Germinal center (tissue), 1 donor: ENCODE measurements at places on chromosomes 12 and 14.

GRCh38 chr12:76003355-76003638 is 28.3 kb downstream of the PHLDA1 start:
- no peak for DNase-seq

DNA sequence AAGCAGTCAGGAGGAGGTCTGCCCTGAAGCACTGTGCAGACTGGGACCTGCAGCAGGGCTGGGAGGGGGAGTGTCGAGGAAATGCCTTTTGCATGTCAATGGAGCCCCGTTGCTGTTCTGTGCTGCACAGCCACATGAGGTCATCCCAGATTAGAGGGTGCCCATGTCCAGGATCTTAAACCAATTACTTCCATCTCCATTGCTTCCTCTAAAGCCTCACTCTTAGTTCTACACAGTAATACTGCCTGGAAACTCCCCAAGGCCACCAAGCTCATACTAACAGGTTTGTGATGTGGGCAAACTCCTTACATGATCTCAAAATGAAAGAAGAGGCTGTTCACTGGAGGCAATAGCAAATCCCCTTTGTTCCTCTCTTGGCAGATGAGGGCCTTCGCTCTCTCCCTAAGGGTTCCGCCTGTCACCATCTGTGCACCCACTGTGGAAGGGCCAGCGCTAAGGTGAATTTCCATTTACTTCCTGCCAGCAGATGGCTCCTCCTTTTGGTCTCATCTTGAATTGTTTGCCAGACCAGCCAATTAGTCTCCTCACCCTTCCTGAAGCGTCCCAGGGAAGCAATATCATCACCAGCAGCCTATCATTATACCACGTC is 35.4 kb upstream of the LTA4H start:
- peak; percentile 60 for DNase-seq

- no peak for DNase-seq
Observed at GRCh38 chr12:109591041-109591440, 17.4 kb downstream of the MVK start.

DNA sequence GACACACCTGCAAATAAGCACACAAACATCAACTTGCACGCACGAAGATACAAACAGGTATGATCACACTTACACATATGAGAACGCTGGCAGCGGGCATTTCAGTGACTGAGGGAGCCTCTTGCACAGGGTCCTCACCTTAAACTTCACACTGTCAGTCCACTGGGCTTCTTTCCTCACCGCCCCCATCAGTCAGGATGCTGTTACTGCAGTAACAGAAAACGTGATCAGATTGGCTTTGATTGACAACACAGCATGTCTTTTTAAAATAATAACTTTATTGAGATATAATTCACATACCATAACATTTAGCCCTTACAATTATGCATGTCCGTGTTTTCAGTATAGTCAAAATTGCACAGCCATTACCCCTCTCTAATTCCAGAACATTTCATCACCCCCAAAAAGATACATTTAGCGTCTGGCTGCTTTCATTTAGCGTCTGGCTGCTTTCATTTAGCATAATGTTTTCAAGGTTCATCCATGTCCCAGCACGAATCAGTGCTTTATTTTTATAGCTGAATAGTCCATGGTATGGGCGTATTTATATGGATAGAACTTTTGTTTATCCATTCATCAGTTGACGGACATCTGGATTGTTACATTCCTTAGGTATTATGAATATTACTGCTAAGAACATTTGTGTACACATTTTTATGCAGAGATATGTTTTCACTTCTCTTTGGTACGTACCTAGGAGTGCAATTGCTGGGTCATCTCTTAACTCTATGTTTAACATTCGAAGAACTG is 8.4 kb downstream of the CCDC197 start:
- DNase-seq = peak; percentile 61

DNA sequence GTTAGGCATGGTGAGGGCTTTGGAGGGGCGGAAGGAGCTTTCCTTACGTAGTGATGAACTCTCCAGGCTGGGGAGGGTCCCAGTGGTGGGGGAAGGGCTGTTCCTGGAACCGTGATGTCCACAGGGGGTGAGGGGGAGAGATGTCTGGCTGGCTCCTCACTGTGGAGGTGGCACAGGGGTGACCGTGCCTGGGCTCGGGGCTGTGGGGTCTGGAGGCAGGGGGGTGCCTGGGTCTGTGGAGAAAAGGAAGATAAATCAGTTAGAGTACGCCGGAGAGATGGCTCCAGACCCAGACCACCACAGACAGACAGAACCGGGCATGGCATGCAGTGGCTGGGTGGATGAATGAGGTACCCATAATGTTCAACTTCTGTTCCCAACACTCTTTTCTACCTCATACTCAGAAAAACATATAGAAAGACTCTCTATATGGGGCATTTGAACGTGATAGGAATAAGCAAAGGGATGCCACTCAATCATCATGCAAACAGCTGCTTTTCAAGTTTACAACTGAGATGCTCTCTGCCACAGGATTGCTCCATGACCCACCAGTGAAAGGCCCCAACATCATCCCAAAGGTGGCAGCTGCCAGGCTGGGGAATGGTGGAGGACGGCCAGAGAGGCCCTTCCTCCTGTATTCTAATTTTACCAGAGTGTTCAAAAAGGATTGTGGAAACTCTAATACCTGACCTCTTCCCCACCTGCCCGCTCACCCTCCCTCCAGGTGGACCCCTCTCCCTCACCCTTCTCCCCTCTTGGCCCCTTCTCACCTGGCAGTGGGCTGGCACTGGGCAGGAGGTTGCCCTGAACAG is 5.6 kb downstream of the MYL6 start:
- DNase-seq = no peak

DNA sequence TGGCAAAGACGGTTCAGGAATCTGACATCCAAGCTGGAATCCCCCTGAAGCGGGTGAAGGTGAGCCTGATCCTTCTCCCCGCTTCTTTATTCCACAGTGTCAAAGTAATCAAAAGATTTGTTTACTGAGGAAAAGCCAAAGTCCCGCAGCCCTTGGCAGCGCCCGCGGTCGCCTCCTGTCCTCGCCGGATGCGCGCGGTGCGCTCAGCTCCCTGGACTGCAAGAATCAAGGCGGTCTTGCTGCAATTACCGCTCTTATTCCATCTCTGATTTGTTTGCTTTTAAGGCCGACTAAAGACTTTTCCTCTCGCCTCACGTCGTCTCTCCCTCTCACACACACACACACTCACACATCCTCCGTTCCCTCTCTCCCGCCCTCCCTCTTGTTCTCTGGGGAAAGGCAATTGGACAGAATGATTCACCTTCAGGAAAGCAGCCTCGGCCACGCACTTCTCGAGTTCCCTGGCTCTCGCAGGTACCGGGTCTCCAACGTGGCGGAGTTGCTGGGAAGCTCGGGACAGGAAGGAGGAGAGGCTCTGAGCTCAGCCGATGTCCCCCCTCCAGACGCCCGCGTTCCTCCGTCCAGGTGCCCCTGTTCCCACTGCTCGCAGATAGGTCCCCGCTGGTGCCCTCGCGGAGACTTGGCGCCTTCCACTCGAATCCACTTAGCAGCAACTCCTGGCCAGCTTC is 68.6 kb upstream of the USP15 start:
- no peak for DNase-seq

- no peak for DNase-seq
Observed at GRCh38 chr14:79693935-79694334, 517.4 kb downstream of the DIO2 start.

GRCh38 chr12:5996459-5996858 is 51.4 kb upstream of the ANO2 start:
- DNase-seq = no peak

- DNase-seq = no peak
Observed at GRCh38 chr12:28980436-28980835, 168.6 kb upstream of the FAR2 start.

- no peak for DNase-seq
Observed at GRCh38 chr14:61704554-61704953, 9.2 kb downstream of the HIF1A start.

- no peak for DNase-seq
Observed at GRCh38 chr12:91663744-91664143, 481.1 kb upstream of the DCN start.

DNA sequence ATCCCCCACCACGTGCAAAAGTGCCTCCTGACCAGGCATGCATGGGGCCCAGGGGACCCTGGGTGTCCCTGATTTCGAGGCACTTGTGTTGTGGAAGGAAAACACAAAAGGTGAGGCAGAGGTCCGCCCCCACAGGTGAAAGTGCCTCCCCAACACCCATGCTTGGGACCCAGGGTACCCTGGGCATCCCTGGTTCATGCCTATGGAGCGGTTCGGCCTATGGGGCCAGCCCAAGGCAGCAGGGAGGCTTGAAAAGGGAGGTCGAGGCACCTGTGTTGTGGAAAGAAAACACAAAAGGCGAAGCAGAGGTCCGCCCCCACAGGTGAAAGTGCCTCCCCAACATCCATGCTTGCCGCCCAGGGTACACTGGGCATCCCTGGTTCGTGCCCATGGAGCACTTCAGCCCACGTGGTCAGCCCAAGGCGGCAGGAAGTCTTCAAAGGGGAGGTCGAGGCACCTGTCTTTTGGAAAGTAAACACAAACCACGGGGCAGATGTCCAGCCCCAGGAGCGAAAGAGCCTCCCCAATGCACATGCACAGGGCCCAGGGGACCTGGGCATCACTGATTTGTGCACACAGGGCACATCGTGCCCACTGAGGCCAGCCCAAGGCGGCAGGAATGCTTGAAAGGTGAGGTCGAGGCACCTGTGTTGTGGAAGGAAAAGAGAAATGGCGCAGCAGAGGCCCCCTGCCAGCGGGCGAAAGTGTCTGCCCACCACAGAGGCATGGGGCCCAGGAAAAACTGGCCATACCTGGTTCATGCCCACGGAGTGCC is 375.5 kb downstream of the ALG10 start:
- DNase-seq = no peak

DNA sequence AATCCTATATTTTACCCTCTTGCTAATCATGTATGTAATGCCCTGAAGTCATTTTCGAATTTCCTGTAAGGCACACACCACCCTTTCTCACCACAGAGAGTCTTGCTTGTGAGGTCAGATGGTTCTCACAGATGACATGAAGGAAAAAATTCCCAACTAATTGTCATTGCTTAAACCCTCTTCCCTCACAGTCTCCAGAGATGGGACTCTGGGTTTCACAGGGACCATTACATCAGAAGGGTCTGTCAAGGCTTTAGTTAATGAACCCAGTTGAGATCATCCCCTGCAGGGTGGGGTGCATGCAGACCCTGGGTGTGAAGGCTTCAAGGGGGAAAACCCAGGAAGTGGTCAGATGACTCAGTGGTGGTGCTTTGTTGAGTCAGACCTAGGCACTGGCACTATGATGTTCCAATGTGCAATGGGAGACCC is 229.6 kb downstream of the BCAT1 start:
- no peak for DNase-seq

GRCh38 chr12:15701631-15702156 is 87.5 kb downstream of the EPS8 start:
- DNase-seq = no peak

GRCh38 chr12:58602179-58602578 is 318.1 kb downstream of the LRIG3 start:
- no peak for DNase-seq

DNA sequence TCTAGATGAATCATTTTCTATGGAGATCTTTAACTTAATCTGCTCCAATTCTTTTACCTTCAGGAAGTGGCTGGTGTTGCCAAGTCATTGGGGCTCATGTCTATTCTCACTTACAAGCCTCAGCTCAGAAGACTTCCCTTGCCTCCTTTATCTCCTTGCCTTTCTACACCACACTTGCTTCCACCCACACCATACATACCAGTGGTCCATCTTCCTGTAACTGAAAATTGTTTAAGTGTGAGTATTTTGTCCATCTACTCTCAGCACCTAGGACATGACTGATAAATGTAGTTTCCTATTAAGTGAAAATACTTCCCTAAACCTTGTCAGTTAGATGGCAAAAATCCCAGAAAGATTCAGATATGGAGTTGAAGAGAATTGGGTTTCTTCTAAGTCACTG is 199.7 kb upstream of the CPNE8 start:
- DNase-seq = no peak

- DNase-seq = no peak
Observed at GRCh38 chr12:67048371-67048770, 220.8 kb upstream of the CAND1 start.

- no peak for DNase-seq
Observed at GRCh38 chr12:89695100-89695499, 13.5 kb downstream of the ATP2B1 start.

DNA sequence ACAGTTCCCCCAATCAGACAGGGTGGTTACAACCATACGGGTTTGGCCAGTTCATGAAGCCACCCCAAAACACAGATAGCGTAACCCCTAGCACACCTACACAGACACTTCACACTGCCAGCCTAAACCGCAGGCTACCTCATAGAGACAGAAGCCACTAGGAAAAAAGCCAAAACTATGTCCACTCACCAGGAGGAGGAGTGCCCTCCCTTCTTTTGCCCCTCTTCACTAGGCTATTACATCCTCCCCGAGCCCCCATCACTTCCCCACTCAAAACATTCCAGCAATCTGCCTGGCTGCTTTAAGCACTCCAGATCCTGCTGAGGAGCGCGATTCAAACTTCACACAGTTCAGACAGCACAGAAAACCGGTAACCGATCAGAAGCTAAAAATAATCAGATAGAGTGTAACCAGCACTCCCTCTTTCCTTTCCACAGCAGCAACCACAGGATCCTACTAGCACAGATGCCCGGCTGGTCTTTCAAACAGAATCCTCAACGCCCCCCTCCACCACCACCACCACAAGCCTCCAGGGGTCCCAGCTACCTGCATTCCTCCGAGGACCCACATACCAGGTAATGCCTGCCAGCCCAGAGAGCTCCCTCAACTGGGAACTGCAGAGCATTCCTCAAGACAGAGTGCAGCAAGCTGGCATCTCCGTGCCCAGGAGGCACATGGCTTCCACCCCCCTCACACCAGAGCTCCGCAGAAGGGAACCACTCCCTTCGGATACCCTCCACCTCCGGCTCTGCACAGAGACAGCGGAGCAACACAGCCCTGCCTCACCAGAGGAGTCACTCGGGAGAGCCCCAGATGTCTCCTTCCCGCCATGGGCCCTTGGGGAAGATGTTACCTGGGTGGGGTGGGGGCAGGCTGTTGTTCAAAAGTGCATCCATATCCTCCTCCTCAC is 1.5 kb downstream of the CHD4 start:
- DNase-seq = peak; percentile 53

DNA sequence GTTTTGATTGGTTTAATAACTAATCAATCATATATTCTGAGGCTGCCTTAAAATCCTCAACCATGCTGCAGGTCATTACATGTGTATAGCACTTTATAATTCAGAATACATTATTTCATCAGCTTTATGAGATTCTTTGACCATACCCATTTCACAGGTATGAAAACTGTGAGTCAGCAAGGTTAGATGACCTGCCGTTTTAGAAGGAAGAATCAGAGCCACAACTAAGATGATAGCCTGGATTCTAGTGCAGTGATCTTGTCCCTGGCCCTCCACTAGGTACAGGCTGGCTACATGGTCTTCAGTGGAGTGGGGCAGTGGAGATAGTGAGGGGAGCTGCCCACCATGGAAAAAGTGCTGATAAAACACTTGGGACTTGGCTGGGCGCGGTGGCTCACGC is 154.4 kb upstream of the MAX start:
- no peak for DNase-seq
